ENCODE measurements at places on chromosomes 16 and 17.

GRCh38 chr16:67518676-67519075 is 10.0 kb upstream of the RIPOR1 start:
- no peak for DNase-seq

GRCh38 chr16:85728879-85729278 is 22.0 kb downstream of the C16orf74 start:
- DNase-seq: no peak

DNA sequence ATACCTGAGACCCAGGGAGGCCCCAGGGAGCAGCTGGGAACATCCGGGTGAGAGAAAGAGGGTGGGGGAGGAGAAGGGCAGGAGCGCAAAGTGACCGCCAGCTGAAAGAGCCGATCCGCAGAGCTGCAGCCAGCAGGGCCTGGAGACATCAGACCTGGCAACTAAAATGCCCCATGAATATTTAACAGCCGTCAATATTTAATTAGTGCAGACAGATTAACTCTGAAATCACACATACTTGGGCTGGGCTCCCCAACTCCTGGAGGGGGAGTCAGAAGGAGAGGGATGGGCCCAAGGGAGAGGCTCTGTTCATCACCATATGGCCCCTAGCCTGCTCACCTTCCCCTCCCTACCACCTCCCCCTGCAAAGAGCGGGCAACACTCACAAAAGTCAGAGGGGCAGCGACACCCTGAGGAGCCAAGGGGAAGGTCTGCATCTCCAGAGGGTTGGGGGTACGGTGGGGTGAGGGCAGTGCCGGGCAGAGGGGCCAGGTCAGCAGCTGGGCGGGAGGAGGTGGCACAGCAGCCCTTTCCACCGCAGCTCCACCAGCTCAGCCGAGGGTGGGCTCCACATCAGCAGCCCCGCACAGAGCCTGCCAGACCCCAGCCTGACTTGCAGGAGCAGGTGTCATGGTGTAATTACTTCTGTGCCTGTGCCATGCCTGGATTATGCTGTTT is 61.9 kb upstream of the CCL1 start:
- no peak for DNase-seq

DNA sequence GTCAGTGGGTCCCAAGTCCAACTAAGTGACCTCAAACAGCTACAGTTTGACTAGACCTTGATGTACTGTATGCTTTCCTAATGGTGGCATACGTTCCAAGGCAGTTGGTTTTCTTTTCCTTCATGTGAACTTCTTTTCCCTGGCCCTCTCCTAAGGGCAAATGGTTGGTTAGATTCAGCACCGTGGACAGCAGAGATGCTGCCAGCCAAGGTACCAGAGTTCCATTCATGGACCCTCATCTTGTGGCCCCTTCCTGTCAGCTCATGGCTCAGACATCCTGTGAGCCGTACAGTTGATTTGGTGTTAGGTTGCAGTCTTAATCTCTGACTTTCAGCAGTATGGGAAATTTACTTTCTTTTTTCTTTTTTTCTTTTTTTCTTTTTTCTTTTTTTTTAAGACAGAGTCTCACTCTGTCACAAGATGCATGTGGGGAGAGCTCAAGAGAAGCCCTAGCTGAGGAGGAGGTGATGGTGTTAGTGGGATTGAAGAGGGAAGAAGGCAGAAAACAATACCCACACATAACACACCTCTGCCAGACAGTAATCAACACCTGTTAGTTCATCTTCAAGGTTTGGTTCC is 122.4 kb downstream of the USP31 start:
- DNase-seq: no peak

DNA sequence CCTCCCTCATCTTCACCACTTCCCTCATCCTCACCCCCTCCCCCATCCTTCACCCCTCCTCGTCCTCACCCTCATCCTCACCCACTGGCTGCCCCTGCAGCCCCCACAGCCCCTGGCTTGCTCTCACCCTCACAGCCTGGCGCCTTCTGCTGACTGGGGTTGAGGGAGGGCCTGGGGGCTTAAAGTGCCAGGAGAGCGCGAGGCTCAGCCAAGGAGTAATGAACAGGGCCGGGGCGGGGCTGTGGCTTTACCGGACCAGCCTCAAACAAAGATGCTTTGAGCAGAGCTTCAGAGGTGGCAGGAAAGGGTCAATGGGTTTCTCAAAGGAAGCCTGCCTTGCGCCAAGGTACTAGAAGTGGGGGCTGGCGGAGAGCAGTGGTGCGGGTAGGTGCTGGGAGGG is at the start of gene PRSS33:
TSS of gene PRSS33 (minus strand) at position 155 of the 400 bp plus-strand sequence. CDS start 1,013 bp downstream, outside the sequence.
- DNase-seq: no peak

DNA sequence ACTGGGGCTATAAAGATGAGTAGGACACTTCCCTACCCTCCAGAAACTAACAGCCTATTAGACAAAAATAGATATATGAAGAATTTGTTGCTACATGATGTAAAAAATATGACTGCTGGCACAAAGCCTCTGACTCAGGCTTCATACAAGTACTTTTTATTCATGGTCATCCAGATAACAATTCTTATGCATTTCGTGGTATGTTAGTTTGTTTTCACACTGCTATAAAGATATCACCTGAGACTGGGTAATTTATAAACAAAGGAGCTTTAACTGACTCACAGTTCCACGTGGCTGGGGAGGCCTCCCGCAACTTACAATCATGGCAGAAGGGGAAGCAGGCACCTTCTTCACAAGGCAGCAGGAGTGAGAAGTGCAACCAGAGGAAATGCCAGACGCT is 112.5 kb upstream of the HLF start:
- DNase-seq: no peak

- DNase-seq: no peak
Observed at GRCh38 chr16:66551348-66551759, 1.0 kb upstream of the CKLF start.

GRCh38 chr16:27475561-27475960 is 73.6 kb downstream of the IL21R start:
- DNase-seq: no peak

Data from LNCaP clone FGC (cell line).